ENCODE measurements at places on chromosomes 4 and X.

DNA sequence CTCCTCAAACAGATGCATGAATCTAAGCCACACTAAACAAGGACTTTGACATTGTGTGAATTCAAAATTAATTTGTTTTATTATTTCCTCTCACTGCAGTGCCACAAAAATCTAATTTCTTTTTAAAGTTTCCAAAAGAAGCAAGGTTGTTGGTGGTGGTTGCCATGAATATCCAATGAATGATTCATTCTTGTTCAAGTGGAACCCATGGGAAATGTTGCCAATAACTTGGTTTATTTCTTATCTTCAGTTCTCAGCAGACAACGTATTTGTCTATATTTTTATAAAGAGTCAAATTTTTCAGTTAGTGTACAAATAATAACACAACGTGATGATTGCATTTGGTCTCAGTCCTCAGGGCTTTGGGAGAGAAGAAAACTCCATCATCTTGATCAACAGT, 309.4 kb upstream of the NOCT start:
- DNase-seq = no peak

DNA sequence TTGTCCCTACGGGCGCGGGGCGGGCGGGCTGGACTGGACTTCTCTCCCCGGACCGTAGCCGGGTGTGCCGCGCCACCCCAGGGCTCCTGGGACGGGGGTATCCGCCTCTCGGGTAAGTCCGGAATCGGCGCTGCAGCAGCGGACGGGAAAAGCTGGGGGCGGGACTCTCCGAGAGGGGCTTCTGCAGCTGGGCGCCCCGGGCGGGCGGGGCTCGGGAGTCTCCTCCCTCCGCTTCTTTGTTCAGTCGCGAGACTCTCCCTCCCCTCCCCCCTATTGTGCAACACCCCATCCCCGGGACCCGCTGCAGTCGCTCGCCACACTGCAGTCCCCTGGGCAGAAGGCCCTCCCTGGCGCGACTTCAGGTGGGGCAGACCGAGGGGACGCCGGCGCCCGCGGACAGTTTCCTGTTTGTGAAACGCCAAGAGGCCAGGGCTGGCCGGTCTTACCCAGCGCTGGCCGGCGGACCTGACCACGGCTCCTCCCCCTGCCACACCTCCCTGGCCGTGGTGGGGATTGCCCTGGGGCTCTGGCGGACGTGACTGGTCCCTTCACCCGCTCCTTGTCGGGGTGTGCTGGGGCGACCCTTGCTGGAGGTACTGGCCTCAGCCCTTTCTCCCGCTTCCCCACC, 966 bp downstream of the CCNG2 start:
- peak; percentile 43 for DNase-seq

- DNase-seq = no peak
Measured at GRCh38 chrX:15194146-15194545, 75.7 kb downstream of the ASB9 start.

DNA sequence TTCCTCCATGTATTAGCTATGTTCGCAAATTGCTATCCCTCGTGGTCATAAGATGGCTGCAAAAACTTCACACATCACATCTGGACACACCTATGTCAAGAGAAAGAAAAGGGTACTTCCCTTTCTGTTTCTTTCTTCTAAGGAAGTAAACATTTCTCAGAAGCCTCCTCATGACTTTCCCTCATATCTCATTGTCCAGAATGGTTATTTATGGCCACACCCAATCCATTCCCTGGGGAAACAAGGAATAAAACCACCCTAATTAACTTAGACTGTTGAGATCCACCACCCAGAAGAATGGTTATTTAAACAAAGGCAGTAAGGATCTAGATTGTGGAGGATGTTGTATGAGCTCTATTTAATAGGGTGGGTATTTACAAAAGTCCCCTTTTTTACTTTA, 160.8 kb upstream of the LNX1 start:
- DNase-seq = no peak

GRCh38 chrX:68365341-68365740, 68.0 kb downstream of the OPHN1 start:
- DNase-seq = no peak
